ENCODE measurements at places on chromosomes 12 and 14. TPM values are rescaled to one million over a fixed set of nuclear protein-coding genes. Genes with fewer than 3 reads are reported as not detected.

The CLEC4A gene
- total RNA-seq, result not detected

The PLEKHG7 gene
- not detected for total RNA-seq

The FOXN4 gene
- not detected for total RNA-seq

The APOF gene
- not detected for total RNA-seq

The SCAF11 gene
- total RNA-seq, result 95.5 TPM

The HOXC12 gene
- 0.28 TPM for total RNA-seq

The YLPM1 gene
- 146 TPM for total RNA-seq

The WNT5B gene
- total RNA-seq, result 50.2 TPM

The MSRB3 gene
- total RNA-seq, result 0.55 TPM

The SERPINA1 gene
- total RNA-seq, result not detected

The DAO gene
- not detected for total RNA-seq

DNA sequence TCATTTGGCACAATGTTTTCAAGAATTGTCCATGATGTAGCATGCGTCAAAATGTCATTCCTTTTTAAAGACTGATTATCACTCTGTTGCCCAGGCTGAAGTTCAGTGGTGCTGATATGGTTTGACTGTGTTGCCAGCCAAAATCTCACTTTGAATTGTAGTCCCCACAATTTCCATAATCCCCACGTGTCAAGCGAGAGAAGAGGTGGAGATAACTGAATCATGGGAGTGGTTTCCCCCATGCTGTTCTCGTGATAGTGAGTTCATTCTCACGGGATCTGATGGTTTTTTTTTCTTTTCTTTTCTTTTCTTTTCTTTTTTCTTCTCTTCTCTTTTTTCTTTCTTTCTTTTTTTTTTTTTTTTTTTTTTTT, 21.8 kb upstream of the LRRK2 start:
- no peak overlapping the region for H3K4me3 ChIP-seq
- H3K4me1 ChIP-seq, result no peaks in the 10 kb centered on the region
- no peak overlapping the region for H3K27ac ChIP-seq
- no peaks in the 10 kb centered on the region for H3K36me3 ChIP-seq
- DNase-seq, result no peak
- no peaks in the 10 kb centered on the region for H3K27me3 ChIP-seq

DNA sequence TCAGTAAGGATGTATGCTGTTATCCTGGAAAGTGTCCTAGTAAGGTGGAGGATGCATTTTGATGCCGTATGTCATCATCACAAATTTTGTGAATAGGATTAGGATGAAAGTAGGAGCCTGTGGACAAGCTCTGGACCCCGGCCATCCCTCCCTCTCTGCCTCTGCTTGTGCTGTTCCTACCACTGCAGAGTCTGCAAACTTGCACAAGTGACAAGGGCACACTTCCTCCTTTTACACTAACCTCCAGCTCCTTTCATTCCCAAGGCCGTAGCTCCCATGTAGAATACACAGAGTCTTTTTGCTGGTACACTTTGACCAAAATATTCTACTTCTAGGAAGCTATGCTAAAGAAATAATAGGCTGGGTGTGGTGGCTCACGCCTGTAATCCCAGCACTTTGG, 13.3 kb upstream of the TMCC3 start:
- DNase-seq, result no peak
- H3K36me3 ChIP-seq, result no peaks in the 10 kb centered on the region
- H3K27me3 ChIP-seq, result no peaks in the 10 kb centered on the region
- no peak overlapping the region for H3K27ac ChIP-seq
- H3K4me3 ChIP-seq, result no peak overlapping the region

- H3K27ac ChIP-seq, result no peak overlapping the region
- peaks cover 4% of the 10 kb centered on the region for H3K27me3 ChIP-seq
- no peaks in the 10 kb centered on the region for H3K36me3 ChIP-seq
- DNase-seq, result no peak
- H3K4me1 ChIP-seq, result peaks cover 58% of the 10 kb centered on the region
Measured at GRCh38 chr12:3316776-3317480, 174.1 kb upstream of the PRMT8 start.

DNA sequence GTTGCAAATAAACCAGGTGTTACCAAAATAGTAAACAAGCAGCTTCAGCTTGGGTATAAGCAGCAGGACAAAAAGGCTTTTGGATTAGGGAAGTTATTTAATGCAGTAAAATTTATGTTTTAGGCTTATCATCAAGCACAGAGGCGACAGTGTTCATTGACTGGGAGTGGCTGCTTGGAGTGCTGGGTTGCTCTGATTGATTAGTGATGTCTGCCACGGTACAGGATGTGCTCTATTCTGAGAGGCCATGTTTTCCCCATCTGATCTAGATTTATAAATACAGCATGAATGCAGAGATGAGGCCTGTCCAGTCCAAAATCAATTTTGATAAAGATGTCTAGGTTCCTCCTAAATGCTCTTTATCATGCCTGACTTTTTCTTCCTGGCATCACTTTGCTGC, 83.5 kb downstream of the MAP1LC3B2 start:
- DNase-seq, result no peak
- H3K27me3 ChIP-seq, result peaks cover 13% of the 10 kb centered on the region
- no peaks in the 10 kb centered on the region for H3K36me3 ChIP-seq
- no peak overlapping the region for H3K27ac ChIP-seq

DNA sequence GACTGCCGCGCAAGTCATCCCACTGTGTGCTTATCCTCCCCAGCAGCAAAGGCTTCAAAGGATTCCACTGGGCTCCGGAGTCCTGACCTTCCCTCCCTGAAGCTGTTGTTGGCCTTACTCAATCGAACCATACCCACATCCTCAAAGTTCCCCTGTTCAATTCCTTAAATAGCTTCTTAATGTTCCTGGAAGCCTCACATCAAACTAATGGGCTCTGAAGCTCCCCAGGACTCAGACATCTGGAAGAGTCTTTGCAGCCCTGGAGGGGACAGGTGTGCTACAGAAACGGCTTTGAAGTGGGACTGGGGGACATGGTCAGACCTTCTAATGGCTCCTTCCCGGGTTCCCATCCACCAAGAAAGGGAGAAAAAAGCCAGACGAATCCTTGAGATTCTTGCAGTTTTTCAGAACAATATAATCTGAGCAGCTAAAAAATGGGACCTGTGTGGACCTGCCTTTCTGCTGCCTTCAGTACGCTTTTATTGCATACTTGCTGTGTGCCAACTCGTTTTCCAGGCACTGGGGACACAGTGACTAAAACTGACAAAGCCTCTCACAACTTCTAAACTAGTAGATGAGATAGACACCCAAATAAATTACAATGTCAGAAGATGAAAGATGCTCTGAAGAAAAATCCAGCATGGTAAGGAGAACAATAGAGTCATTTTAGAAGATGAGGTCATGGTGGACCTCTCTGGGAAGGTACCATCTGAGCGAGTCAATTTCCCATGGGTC, 204.5 kb downstream of the MON2 start:
- H3K27me3 ChIP-seq, result no peaks in the 10 kb centered on the region
- H3K4me1 ChIP-seq, result no peaks in the 10 kb centered on the region
- H3K27ac ChIP-seq, result no peak overlapping the region
- H3K4me3 ChIP-seq, result no peak overlapping the region
- DNase-seq, result no peak

DNA sequence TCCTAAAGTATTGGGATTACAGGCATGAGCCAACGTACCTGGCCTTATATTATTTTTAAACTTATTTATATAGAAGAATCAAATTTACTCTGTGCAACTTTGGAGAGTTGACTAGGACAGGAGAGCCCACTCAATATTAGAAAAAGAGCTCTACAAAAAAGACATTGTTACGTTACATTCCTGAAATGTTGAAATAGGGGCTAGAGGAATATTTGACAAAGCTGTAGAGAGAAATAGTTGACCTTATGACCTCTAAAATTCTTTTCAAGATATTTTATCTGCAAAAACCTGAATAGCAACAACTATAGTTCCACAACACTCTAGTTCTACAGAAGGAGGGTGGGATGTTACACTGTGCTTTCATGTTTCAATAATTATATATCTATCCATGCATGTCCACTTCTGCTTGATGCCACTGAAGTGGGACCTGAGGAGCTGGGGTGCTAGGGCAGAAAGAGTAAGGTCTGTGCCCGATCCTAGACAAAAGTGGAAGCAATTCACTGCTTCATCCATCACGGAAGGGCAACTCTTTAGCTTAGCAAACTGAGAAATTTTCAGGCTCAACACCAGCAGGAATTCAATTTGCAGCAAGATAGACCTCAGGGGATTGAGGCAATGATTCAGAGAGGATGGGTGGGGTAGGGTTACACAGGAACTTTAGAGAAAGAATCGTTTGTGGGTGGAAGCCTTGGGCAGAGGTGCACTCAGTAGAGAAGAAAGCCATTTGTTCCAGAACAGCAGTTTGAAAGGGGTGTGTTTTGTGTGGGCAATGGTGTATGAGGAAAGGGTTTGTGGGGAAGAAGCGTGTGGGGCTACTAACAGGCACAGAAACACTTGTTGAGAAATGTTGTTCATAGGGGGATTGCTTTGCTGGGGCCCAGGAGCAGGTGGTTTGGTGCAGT, 16.0 kb upstream of the RNASE10 start:
- peaks cover 12% of the 10 kb centered on the region for H3K4me1 ChIP-seq
- no peak overlapping the region for H3K4me3 ChIP-seq
- H3K36me3 ChIP-seq, result no peaks in the 10 kb centered on the region

- H3K4me1 ChIP-seq, result no peaks in the 10 kb centered on the region
- no peak for DNase-seq
- H3K4me3 ChIP-seq, result no peak overlapping the region
- H3K27me3 ChIP-seq, result no peaks in the 10 kb centered on the region
- no peak overlapping the region for H3K27ac ChIP-seq
Measured at GRCh38 chr12:49924628-49925246, 21.0 kb upstream of the FAIM2 start.

DNA sequence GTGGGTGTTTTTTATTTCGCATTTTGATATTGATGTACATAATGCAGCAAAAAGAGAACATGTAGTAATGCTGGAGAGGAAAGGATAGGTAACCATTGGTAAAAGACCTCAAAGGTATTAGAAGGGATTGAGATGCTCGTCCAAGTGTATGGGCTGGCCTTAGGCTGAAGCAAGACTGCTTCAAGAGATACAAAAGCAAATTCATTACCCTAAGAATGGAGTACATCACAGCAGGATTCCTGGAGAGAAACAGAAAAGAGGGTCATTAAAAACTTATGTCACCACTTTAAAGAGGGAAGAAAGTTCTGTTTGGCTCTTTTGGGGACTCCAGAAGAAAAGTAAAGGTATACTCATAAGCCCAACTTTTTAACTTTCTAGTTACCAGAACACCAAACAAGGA, 420.5 kb downstream of the ZFP36L1 start:
- H3K27me3 ChIP-seq, result no peaks in the 10 kb centered on the region
- 0 out of 2 replicates have a peak, but pooled peaks cover under 1% of the 10 kb centered on the region for H3K4me1 ChIP-seq
- no peak overlapping the region for H3K4me3 ChIP-seq
- no peak overlapping the region for H3K27ac ChIP-seq

GRCh38 chr12:122839907-122840554, 4.8 kb downstream of the HIP1R start:
- H3K36me3 ChIP-seq, result no peaks in the 10 kb centered on the region
- peaks cover 54% of the 10 kb centered on the region for H3K4me1 ChIP-seq
- DNase-seq, result no peak
- no peak overlapping the region for H3K4me3 ChIP-seq
- H3K27ac ChIP-seq, result no peak overlapping the region

- H3K27ac ChIP-seq, result no peak overlapping the region
- DNase-seq, result no peak
- no peaks in the 10 kb centered on the region for H3K36me3 ChIP-seq
- H3K27me3 ChIP-seq, result peaks cover 100% of the 10 kb centered on the region
Measured at GRCh38 chr14:104586832-104587620, 7.5 kb downstream of the C14orf180 start.

DNA sequence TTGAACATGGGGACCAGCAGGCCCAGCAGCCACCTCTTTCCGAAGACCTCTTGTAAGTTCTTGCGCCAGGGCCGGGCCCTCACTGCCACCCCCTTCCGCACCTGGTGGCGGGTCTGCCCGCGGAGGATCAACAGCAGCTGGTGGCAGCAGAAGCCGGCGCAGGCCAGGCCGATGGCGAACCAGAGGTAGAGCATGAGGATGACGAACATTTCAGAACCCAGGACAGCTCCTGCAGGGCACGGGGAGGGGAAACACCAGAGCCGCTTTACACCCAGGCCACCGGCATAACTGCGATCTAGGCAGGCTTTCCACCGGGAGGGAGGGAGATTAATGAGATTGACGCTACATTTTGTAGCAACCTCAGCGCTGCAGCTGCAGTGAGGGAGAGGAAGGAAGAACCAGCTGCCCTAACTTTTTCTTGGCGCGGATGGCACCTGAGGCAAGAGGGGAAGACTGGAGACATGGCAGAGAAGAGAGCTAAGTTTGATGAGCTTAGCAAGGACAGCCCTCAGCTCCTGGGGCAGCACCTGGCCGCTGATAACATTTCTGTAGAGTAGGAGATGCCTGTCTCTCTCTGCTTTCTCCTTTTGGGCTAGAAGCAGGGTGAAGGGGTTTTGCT, 7.8 kb downstream of the ZDHHC22 start:
- H3K4me1 ChIP-seq, result no peaks in the 10 kb centered on the region
- H3K4me3 ChIP-seq, result no peak overlapping the region
- H3K27me3 ChIP-seq, result peaks cover 94% of the 10 kb centered on the region
- peak; percentile 53 for DNase-seq

- H3K27ac ChIP-seq, result no peak overlapping the region
- H3K4me1 ChIP-seq, result peaks cover 15% of the 10 kb centered on the region
- no peak for DNase-seq
Measured at GRCh38 chr12:122827258-122827657, 8.0 kb upstream of the HIP1R start.

DNA sequence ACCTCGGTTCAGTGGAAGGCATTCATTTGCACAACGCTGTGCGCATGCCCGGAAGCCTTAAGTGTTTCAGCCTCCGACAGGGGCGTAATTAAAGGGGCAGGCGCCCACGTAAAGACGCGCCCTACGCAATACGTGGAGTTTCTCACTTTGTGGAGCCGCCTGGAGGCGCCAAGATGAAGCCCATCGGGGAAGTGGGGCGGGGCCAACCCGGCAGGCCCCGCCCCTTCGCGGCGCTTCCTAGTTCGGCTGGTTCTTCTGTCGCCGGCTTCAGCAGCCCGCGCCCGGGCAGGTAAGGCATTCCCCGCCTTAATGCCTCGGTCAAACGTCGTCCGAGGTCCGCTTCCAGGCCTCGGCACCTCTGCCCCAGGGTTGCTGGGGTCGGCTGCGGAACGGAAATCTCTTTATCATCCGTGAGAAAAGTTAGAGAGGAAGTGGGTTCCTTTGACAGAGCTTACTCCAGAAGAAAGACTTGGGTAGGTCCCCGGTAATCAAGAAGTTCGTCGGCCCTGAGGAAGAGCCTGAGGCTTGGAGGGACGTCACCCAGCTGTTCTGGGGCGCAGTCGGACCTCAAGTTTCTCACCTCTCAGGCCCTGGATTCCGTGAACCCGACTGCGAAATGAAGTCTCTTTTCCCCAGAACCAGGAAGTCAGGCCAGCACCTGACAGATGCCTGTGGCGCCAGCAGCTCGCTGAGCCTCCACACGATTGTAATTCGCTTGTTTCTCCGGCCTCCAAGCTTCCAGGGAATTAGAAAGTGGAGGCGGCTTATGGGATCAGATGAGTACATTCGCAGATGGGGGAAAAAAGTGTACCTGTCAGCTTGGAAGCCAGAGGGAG, at the start of the genes IRAK4 and PUS7L:
Gene IRAK4, plus strand, starts transcription at position 224 of the 836 bp plus-strand sequence. CDS start 9,161 bp downstream, outside the sequence.
Gene PUS7L, minus strand, starts transcription at position 63 of the 836 bp plus-strand sequence. CDS start 3,545 bp downstream, outside the sequence.
- DNase-seq, result peak; percentile 89
- peaks cover 39% of the 10 kb centered on the region for H3K4me1 ChIP-seq
- H3K27ac ChIP-seq, result peak within 1 kb of the TSS; percentile 71
- peak within 1 kb of the TSS; percentile 83 for H3K4me3 ChIP-seq
- peaks cover 15% of the 10 kb centered on the region for H3K36me3 ChIP-seq

- no peaks in the 10 kb centered on the region for H3K36me3 ChIP-seq
- no peaks in the 10 kb centered on the region for H3K4me1 ChIP-seq
- no peak for DNase-seq
- H3K27ac ChIP-seq, result no peak overlapping the region
Measured at GRCh38 chr14:33545696-33546095, 405.2 kb downstream of the EGLN3 start.

Measured in PC-9 (cell line).